ENCODE measurements at places on chromosomes 2 and 18.

DNA sequence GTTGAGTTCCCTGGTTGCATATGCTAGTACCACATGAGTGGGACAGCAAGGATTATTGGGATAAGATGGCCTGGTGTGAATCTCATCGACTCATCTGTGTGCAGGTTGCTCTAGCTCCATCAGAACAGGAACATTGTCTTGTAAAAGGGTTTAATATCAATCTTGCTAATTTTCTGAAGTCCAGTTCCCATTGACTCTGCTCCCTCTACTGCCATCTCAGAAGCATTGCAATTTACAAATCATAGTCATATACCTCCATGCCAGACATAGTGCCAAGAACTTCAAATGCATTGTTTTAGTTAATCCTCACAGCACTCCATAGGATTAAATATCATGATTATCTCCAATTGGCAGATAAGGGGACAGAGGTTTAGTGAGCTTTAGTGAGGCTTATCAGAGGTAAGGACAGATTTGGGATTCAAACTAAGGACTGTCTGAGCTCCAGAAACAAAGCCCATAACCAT is 4.8 kb upstream of the STAT4 start:
- peak; percentile 17 for DNase-seq

GRCh38 chr2:112686348-112687217 is 34.2 kb upstream of the NT5DC4 start:
- DNase-seq: no peak

GRCh38 chr2:174633623-174633930 is 36.0 kb upstream of the WIPF1 start:
- no peak for DNase-seq

DNA sequence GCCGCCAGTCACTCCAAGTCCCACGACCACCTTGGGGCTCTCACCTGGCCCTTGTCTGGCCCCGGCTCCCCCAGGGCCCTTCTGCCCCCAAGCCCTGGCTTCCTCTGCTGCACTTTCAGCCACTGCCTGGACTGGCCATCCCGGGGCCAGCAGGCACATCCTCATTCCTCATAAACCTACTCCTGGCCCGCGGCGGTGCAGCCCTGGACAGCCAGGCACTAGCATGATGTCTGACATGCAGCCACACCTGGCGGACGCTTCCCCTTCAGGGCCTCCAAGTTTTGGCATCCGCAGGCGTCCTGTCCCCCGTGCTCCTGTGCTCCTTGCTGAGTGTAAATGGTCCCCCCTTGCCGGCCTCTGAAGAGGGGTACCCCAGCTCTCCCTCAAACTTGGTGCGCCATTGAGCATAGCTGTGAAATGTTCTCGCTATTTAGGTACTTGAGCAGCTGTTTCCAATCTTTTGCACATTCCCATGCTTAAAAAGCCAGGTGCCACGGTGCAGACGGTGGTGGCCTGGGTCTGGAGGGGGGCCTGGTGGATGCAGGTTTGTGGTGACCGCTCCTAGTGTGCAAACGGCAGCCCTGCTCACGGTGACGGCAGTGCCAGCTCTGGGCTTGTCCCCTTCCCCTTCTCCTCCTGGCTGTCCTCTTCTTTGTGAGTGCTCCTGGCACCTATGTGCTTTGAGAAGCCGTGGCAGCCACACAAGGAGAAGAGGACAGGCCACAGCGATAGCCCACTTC is 123.8 kb downstream of the MBP start:
- DNase-seq: no peak

GRCh38 chr2:174760845-174761473 is 3.3 kb downstream of the CHRNA1 start:
- DNase-seq: peak; percentile 8

- no peak for DNase-seq
Observed at GRCh38 chr2:113834051-113834730, 55.7 kb upstream of the ACTR3 start.

- DNase-seq: no peak
Observed at GRCh38 chr2:102618452-102619413, 620 bp upstream of the SLC9A2 start.

DNA sequence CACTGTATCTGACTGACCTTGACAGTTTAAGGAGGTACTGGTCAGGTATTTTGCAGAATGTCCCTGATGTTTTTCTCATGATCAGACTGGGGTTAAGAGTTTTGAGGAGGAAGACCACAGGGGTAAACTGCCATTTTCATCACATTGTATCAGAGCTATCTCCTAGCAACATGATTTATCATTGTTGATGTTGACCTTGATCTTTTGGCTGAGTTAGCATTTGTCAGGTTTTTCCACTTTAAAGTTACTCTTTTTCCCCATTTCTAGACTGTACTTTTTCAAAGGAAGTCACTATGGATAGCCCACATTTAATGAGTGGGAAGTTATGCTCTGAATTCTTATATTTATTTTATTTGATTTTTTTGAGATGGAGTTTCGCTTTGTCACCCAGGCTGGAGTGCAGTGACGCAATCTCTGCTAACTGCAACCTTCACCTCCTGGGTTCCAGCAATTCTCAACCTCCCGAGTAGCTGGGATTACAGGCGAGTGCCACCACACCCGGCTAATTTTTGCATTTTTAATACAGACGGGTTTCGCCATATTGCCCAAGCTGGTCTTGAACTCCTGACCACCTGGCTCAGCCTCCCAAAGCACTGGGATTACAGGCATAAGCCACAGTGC is 17.7 kb upstream of the SLC39A10 start:
- DNase-seq: no peak

- DNase-seq: peak; percentile 13
Observed at GRCh38 chr18:8951491-8951890, 151.0 kb upstream of the NDUFV2 start.

DNA sequence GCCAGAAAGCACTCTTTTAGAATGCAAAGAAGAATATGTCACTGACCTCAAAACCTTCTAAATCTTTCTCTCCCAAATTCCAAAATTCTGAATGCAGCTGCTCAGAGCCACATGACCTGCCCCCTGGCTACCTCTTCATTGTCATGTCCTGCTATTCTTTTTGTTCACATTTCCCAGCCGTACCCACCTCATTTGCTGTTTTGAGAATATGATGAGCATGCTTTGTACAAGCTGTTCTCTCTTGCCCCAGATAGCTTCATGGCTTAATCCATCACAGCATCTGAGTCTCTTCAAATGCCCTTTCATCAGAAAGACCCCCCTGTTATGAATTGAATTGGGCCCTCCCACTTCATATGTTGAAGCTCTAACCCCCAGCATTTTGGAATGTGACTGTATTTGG is 214.3 kb downstream of the KCNS3 start:
- no peak for DNase-seq

DNA sequence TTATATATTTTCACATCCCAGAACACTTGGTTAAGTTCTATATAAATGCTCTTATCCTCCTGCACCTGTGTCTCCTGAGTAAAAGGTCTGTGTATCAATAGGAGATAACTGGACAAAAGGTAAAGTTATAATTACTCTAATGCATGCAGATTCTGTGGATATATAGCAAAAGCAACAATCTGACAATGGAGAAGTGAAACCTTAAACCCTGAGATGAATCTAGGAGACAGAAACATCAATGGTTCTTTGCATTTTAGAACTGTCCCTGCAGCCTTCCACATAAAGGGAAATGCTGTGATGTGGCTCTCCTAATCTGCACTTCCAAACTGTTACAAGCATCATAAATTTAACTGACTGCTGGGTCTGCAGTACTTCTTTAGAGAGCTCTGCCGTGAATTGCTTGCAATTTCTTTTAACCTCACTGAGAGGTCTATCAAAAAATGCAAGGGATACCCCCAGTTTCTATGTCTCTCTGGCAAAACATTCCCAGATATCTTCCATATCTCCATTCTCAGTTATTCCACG is 42.8 kb upstream of the FSIP2 start:
- no peak for DNase-seq

- no peak for DNase-seq
Observed at GRCh38 chr2:156474401-156474800, 38.2 kb downstream of the GPD2 start.

GRCh38 chr2:31255911-31256571 is 22.1 kb downstream of the EHD3 start:
- no peak for DNase-seq

GRCh38 chr2:7400628-7401027 is 483.4 kb downstream of the RNF144A start:
- no peak for DNase-seq

GRCh38 chr18:59646963-59647307 is 50.3 kb downstream of the CCBE1 start:
- DNase-seq: no peak

DNA sequence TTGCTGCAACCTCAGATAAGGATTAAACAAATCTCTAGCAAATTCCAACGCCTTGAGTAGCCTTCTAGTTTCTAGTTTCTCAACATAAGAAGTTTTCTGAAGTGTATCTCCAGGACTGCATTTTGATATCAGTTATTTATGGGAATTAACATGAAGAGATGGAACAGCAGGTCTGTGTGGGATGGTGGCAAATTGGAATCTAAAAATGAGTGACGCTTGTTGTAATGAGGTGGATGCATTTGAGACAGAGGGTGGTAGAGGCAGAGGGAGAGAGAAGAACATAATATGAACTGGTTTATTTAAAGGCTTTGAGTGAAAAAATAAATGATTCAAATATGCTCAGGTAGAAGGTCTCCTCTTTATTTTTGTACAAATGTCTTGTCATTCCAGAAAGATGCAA is 446.8 kb upstream of the GCFC2 start:
- no peak for DNase-seq

- DNase-seq: no peak
Observed at GRCh38 chr18:77067291-77068061, 65.1 kb downstream of the MBP start.

GRCh38 chr2:12352889-12353288 is 363.8 kb upstream of the TRIB2 start:
- peak; percentile 23 for DNase-seq

DNA sequence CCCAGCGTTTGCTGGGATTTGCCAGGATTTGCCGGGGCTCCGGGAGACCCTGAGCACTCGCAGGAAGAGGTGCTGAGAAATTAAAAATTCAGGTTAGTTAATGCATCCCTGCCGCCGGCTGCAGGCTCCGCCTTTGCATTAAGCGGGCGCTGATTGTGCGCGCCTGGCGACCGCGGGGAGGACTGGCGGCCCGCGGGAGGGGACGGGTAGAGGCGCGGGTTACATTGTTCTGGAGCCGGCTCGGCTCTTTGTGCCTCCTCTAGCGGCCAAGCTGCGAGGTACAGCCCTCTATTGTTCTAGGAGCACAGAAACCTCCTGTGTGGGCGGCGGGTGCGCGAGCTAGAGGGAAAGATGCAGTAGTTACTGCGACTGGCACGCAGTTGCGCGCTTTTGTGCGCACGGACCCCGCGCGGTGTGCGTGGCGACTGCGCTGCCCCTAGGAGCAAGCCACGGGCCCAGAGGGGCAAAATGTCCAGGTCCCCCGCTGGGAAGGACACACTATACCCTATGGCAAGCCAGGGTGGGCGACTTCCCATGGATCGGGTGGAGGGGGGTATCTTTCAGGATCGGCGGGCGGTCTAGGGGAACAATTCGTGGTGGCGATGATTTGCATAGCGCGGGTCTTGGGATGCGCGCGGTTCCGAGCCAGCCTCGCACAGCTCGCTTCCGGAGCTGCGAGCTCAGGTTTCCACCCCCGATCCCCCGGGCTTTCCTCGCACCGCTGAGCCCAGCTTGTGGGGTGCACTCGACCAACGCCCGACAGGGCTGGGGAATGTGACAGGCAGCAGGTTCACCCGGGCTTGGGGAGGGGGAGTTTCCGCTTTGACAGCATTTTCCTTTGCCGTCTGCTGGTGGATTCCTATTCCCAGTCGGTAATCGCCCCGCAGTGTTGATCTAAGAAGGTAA is 2.8 kb downstream of the ONECUT2 start:
- DNase-seq: peak; percentile 92

DNA sequence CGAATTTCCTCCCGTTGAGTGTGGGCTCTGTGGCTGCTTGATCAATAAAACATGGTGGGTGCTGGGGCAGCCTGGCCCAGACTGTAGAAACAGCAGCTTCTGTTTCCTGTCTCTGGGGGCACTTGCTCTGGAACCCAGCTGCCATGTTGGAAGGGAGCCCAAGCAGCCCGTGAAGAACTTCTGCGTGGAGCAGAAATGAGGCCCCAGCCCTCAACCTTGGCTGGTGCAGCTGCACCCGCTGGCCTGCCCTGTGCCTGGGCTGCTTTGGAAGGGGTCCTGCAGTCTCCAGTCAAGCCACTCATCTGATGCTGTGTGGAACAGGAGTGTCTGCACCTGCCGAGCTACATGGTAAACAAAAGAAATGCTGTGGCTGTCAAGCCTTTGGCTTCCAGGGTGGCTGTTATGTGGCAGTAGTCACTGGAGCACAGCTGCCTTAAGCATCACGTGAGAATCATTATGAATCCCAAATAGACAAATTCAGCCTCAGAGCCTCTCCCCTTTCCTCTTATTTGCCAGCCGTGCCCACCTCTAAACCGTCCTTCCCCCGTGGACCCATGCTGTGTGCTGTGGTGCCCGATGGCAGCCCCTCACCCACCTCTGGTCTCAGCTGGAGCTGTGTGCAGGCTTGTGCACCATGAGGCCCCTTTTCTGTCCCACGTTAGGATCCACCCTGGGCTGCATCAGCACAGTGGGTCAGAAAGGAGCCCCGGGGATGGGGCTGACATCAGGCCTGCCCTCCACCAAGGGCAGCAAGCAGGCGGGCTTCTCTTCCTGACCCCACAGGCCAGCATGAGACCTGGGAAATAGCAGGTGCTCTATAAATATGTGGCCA is 134.0 kb upstream of the HDAC4 start:
- no peak for DNase-seq

DNA sequence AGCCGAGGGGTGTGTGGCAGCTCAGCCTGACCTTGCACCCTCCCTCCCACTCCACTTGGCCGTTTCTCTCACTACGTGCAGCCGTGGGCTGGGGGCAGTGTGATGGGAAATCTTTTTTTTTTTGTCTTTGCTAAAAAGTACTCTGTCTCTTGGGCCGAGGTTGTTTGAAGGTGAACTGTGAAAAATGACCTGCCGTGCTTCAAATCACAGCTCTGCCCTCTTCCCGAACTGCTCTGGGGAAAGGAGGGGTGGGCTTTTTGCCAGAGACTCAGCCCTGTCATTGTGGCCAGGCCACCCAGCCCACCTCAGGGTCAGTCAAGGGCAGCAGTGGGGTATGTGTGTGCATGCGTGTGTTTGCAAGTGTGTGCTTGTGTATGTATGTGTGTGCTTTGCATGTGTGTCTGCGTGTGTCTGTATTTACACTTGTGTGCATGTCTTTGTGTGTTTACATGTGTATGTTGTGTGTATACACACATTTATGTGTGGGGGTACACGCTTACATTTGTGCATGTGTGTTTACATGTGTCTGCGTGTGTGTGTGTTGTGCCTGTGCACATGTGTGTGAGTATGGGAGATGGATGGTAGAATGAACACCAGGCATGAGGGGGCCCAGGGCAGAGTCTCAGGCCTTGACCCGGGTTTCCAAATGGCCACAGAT is 61.3 kb upstream of the HAAO start:
- no peak for DNase-seq

DNA sequence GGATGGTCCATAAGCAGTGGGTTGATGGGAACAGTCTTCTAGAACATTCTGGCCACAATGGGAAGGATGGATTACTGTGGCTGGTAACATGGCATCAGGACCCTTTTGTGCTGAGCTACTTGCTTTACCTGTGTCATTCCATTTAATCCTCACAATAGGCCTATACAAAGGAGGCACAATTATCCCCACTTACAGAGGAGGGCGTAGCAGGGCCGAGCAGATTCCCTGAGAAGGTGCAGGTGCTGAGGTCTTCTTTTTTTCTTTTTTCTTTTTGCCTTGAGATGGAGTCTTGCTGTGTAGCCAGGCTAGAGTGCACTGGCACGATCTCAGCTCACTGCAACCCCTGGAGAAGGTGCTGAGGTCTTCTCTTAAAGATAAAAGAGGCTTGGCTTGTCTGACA is 6.7 kb upstream of the LRRC30 start:
- no peak for DNase-seq

GRCh38 chr18:6751222-6751621 is 21.7 kb downstream of the ARHGAP28 start:
- no peak for DNase-seq
